Activated T-cell treated with anti-CD3 and anti-CD28 coated beads for 24 hours (primary cell): ENCODE measurements at places on chromosomes 1 and 21.

- peak; percentile 54 for DNase-seq
Observed at GRCh38 chr1:15417059-15417934, 7.6 kb downstream of the EFHD2 start.

DNA sequence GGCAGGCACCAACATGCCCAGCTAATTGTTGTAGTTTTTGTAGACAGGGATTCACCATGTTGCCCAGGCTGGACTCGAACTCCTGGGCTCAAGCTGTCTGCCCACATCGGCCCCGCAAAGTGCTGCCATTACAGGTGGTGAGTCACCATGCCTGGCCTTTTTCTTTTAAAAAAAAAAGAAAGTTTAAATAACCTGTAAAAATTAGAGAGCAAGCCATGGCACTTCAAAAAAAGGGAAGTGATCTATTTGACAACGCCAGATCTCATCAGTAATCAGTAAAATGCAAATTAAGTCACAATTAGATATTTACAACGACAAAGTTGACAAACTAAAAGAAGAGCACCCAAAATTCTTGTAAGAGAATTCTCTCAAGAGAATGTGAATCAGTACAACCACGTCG lies 2.9 kb upstream of the RBBP5 start:
- no peak for DNase-seq

- no peak for DNase-seq
Observed at GRCh38 chr21:31201548-31201947, 142.5 kb downstream of the TIAM1 start.

DNA sequence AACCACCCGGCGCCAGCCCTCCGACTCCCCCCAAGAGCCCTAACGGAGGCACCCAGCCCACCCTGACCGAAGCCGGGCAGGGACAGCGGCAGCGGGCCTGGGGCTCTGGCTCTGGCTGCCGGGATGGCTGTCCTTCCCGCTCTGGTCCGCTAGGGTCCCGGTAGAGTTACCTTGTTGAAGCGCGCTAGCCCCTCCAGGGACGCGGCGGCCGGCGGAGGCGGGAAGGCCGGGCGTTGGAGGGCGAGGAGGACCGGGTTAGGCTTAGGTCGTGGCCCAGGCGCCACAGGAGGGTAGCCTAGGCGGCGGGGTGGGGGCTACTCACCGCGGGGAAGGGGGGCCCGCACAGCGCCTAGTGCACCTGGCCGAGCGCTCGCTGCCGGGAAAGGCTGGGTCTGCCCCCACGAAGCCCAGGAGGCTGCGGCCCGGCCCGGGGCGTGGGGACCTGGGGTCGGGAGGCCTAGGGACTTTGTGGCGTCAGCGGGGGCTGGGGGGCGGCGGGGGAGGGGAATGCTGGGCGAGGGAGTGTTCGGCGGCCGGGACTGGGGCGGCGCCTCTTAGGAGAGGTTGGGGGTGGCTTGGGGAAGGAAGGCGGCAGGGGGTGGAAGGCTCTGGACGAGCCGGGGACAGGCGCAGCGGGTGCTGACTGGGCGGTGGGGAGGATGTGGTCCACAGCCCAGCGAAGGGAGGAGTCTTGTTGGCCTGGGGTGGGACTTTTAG lies at the start of gene TRIM17:
TSS of gene TRIM17 (minus strand) at position 645 of the 717 bp plus-strand sequence. CDS start 1,789 bp downstream, outside the sequence.
- no peak for DNase-seq

DNA sequence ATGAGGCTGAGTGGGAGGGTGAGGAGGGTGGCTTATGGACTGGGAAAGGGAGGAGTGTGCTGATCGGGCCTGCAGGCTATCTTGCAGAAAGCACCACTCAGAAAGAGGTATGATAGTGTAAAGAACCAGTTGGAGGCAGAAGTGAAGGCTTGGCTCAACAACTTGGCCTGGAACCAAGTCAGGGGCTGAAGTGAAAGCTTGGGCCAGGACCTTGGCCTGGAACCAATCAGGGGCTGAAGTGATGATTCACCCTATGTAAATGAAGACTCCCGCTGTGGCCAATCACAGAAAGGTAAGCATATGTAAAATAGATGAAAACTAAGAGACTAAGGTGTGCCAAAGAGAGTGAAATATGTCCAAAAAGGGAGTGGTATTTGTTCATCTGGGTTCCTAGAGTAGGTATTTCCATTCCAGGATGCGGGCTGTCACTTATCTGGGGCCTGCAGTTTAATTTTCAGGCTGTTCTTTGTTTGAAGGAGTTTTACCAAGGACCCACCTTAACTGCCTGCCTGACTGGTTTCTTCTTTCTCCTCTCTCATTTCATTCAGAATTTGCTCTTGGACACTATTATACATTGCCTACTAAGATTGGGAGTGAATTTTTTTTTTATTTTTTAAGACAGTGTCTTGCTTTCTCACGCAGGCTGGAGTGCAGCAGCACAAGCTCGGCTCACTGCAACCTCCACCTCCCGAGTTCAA lies 5.1 kb upstream of the RFX5 start:
- DNase-seq: no peak

GRCh38 chr1:213291526-213291925 lies 240.5 kb downstream of the RPS6KC1 start:
- DNase-seq: no peak

DNA sequence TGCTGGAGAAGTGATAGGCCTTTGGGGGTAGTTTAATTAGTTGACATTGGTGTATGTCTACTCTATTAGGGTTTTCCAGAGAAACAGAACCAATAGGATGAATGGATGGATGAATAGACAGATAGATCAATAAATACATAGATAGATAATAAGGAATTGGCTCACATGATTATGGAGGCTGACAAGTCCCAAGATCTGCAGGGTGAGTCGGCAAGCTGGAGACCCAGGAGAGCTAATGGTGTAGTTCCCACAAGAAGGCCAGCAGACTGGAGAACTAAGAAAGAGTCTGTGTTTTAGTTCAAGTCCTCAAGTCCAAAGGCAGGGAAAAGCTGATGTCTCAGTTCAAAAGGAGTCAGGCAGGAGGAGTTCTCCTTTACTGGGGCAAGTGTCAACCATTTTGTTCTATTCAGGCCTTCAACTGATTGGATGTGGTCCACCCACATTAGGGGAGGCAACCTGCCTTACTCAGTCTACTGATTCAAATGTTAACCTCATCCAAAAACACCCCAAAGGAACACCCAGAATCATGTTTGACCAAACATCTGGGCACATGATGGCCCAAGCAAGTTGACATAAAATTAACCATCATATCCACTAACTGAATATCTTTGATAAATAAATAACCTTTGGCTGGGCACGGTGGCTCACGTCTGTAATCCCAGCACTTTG lies 4.5 kb upstream of the SDE2 start:
- DNase-seq: no peak

DNA sequence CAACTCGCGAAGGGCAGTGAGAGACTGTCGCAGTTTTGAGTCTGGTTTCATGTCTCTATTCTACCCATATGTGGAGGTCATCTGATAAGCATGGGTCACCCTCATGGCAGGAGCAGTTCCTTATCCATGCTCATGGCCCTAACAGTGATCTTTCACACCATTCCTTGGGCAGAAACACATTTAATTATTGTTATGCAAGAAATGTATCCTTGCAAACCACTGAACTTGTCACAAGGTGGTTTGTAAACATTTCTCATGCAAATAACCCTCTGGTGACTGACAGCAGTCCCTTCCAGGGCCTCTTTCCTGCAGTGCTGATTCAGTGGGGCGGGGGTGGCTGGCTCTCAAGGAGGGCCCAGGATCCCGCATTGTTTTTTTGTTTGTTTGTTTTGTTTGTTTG lies 421.4 kb upstream of the RUNX1 start:
- no peak for DNase-seq

GRCh38 chr1:15094056-15094455 lies 59.5 kb upstream of the TMEM51 start:
- DNase-seq: no peak

- no peak for DNase-seq
Observed at GRCh38 chr1:11521582-11522399, 42.8 kb downstream of the DISP3 start.

- DNase-seq: no peak
Observed at GRCh38 chr1:223741861-223742260, 29.5 kb downstream of the CAPN2 start.

DNA sequence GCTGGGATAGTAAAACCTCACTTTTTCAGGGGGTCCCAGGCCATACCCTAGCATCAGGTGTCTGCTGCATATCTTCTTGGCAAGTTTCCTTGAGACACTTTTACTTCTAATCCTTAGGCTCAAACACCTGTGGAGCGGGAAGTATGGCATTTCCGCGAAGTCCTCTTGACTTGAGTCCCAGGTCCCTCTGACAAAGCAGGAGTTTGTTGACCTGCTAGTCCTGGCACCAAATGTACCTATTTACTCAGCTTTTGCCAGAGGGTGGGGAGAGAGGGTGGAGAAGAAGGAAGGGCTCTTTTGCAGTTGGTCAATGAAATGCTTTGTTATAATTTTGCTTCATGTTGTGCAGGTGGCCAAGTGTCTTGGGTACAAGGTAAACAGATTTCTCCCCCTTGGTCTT lies 59.7 kb downstream of the CLIC6 start:
- DNase-seq: no peak

- DNase-seq: no peak
Observed at GRCh38 chr1:75528001-75528400, 82.9 kb downstream of the SLC44A5 start.

DNA sequence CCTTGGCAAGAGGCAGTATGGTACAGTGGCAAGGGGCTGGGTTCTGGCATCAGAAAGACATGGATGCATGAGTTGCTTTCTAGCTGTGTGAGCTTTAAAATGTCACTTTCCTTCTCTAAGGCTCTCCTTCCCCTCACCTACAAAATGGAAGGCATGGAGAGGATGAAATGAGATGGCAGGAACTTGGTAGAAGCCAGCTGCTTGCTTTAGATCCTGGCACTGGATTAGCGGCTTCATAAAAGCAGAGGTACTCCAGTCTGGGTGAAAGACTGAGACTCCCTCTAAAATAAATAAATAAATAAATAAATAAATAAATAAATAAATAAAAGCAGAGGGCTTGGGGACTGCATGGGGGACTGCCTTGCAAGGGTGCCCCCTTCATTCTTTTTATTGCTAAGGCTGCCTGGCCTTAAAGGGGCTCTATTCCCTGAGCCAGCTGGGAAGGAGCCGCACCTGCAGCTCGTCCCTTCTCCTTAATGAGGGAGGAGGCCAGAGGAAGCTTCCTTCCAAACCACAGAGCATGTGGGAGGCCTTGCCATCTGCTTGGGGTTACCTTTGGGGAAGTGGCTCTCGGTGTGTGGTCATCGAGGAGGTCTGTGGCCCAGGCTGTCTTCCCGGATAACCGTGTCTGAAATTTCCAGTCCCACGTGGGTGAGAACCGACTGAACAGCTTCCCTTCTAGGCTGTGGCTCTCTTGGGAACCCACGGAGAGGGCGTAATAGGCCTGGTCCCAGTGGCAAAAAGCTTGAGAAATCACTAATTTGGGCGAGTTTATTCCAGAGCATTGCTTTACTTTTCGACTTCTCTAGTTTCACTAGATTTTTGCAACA lies 2.0 kb upstream of the ATP13A2 start:
- DNase-seq: no peak

- no peak for DNase-seq
Observed at GRCh38 chr1:9233241-9233941, 1.2 kb upstream of the H6PD start.

DNA sequence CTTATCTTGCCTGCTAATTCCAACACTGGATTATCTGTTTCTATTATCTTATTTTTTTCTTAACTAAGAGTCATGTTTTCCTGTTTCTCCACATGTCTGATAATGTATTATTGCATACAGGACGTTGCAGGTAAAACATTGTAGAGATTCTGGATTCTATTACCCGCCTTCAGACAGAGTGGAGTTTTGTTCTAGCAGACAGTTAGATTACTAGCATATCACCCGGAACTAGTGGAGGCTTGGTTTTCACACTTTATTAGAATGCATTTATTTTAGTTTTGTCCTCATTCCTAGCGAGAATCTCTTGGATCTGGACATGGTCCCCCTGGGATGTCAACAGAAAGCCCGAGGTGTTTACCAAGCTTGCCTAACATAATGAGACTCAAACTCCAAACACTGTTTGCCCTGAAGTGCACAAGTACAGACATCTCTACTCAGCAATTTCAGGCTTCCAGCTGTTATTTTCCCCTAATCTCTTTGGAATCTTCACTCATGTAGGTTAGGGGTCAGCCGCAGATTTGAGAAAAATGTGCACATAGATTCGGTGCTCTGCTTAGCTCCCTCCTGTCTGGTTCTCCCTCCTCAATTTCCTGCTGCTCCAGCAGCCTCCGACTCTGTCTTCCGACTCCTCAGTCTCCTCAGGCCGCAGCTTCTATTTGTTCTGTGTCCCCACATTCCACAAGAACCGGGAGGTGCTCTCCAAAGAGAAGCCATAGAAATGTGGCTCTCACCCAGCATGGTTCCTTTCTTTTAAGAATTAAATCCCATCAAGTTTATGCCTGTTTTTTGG lies 36.8 kb upstream of the PTPRF start:
- DNase-seq: no peak

- no peak for DNase-seq
Observed at GRCh38 chr1:229129301-229130027, 141.4 kb upstream of the RAB4A start.

DNA sequence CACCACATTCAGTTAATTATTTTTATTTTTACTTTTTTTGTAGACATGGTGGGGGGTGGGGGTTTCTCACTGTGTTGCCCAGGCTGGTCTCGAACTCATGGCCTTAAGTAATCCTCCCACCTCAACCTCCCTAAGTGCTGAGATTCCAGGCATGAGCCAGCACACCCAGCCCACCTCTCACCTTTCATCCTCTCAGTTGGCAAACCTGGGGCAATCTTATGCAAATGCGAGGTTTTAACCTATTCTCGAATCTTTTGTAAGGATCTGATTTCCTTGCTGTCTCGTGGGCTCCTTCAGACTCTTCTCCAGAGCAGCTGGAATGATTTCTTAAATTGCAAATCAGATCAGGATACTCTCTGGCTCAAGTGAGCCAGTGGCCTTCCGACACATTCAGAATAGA lies 7.1 kb upstream of the SLC2A7 start:
- DNase-seq: no peak

- no peak for DNase-seq
Observed at GRCh38 chr1:8908388-8909151, 30.1 kb upstream of the ENO1 start.

GRCh38 chr1:33429856-33430691 lies 821 bp downstream of the PHC2 start:
- DNase-seq: no peak

GRCh38 chr1:72283307-72284083 lies 1.2 kb upstream of the NEGR1 start:
- DNase-seq: no peak

DNA sequence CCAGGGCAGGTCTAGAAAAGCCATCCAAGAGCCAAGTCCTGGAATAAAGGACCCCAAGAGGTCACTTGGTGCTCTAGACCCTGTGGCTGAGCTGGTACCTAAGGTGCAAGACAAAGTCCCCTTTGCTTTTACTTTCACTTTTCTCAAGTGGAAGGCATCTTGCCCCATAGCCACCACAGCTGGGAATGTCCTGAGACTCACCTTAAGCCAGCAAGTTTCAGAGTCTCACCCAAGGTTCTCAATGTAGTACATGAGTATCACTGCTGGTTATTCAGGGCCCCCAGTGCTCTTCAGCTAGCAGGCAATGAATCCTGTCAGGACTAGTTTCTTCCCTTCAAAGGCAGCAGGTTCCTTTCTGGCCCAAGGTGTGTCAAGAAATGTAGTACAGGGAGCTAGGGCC lies 67.5 kb downstream of the UROD start:
- no peak for DNase-seq
